ENCODE measurements at places on chromosomes 4 and X.

DNA sequence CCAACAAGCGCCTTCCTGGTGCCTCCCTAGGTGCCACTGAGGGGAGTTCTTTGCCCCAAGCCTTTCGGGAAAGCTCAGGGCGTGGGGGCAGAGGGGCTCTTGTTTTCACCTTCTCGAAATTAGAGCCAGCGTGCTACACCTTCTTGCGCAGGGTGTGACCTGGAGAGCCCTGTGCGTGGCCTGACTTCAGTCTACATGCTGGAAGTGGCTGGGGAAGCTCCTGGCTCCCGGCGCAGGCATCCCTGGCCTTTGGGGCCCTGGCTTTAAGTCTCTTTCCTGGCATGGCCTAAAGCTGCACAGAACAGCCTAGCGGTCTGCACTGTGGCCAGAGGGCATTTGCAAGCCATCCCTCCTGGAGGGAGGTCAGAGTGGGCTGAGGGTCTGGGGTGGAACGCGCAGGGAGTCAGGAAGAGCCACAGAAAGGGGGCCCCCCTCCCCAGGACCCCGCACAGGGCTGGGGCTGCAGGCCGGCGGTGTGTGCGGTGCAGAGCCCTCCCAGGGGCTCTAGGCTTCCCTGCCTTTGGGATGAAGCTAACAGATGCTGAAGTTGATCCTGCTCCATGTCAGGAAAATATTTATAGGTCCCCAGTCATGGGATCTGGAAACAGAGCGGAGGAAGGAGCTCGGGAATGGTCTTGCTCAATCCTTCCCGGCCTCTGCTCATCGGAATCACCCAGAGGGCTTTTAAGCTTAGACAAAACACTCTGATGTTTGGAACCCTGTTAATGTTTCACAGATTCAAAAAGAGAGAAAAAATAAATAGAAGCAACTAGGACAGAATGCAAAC lies 781 bp upstream of the SPON2 start:
- DNase-seq: no peak

DNA sequence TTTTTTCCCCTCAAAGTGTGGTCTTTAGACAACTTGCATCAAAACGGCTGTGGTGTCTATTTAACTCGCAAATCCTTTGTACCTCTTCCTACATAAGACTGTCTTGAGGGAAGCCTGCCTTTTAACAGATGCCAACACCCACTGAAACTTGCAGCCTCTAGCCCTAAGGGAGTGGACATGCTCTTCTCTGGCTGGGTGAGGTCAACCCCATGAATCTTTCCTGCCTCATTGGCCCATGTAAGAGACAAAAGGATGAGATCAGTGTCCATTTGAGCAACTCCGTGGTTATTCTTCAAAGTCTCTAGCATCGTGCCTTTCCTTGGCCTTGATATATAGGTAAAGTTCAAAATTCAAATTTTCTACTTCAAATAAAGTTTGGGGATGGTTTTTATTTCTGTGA lies 134.7 kb downstream of the SHROOM3 start:
- no peak for DNase-seq

GRCh38 chr4:4726051-4726450 lies 133.4 kb upstream of the MSX1 start:
- DNase-seq: no peak

DNA sequence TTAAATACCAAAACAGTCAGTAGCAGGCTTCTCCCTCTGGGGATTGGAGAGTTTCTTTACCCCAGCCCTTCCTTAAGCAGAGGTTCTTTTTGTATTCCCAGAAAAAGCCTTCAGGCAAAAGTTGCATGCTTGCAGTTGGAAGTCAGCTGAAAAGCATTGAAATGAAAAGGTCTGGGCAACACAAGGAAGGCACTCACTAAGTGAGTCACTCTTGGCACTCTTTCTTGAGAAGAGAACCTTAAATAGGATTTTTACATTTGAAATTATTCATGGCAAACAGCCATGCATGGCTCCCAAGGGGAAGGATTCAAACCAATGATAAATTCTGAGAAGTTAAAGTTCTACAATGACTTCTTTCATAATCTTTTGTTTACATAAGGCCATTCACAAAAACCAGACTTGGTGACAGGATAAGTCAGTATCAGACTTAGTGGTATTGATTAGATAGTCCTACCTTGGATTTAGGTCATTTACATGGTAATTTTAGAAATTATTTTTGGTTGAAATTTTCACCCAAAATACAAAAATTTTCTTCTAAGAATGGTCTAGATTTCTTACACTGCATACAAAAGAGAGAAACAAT lies 2068.9 kb downstream of the PCDH7 start:
- no peak for DNase-seq

GRCh38 chrX:108453841-108454240 lies 14.2 kb downstream of the COL4A5 start:
- DNase-seq: no peak

DNA sequence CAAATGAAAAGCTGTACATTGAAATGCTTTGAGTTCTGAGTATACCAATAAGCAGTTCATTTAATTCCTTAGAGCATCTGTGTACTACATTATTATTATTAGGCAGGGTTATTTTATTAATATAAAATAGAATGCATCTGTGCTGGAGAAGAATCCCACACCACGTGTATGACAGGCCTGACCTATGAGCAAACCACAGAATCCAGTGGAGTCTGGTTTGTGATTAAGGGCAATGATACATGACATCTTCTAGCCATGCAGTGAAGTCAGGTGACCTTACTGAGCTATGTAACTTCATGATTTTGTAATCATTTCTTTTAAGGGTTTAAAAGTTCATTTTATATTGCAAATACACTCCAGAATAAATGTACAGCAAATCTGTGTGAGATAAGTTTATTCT lies 1165.0 kb upstream of the TENM3 start:
- no peak for DNase-seq

DNA sequence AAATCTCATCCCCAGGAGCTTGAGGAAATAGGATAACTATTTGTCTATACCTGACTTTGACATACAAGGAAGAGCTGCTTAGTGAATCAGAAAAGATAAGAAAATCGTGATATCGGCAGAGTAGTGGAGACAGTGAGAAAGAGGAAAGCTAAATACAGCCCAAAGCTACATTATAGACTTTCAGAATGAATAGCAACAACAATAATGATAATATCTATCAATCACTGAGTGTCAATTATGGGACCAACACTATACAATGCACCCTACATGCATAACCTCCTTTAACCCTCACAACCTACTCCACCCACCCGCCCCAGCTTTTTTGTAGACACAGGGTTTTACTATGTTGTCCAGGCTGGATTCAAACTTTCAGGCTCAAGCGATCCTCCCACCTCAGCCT lies 205.1 kb downstream of the PPP3CA start:
- no peak for DNase-seq

- DNase-seq: no peak
Measured at GRCh38 chr4:73396993-73397972, 6.8 kb upstream of the ALB start.

DNA sequence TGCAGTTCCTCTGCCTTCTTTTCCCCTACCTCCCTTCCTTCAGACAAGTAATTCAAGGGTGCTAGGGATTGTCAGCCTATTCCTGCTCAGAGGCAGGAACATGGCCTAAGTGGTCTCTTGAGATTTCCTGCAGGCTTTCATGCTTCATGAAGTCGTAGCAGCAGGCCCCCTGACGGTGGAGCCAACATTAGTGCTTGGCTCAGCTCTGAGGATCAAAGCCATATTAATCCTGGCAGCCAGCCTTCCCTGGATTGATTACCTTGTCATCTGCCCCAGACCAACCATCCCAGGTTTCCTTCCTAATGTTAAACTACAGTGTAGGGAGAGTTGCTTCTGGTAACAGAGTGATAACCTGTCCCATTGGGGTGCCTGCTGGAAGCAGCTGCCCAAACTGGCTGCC lies 84.1 kb downstream of the SLC16A2 start:
- no peak for DNase-seq

DNA sequence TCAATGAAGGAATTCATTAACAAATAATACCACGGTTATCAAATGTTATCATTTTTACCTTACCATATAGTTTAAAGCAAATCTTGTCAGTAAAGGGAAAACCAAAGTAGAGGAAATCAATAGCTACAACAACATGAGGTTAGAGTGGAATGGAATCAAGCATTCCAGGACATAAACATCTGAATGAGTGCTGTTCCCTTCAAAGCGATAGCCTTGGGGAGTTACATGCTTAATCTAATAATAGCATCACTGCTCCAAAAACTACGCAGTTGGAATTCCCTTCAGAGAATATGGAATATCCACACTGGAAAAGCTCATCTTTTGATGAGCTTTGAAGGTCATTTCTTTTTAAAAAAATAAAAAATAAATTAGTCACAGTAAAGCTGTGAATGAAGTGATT lies 31.2 kb downstream of the PDE5A start:
- DNase-seq: no peak

DNA sequence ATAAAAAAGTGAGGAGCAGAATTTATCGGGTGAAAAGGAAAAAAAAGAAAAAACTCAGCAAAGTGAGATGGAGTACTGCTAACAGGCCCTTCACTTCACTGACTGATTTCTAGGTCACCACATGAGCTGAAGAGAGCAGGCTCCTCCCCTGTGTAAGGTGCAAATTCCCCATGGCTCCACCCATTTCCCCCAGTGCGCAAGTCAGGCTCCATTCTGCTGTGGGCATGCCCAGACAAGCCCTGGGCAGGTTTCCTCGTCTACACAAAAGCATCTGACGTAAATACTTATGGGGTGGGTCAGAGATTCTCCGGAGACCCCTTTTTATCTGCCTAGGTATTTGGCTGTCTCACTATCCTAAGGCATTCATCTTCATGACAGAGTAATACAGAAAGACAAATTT lies 157.9 kb downstream of the MAGEB5 start:
- no peak for DNase-seq

DNA sequence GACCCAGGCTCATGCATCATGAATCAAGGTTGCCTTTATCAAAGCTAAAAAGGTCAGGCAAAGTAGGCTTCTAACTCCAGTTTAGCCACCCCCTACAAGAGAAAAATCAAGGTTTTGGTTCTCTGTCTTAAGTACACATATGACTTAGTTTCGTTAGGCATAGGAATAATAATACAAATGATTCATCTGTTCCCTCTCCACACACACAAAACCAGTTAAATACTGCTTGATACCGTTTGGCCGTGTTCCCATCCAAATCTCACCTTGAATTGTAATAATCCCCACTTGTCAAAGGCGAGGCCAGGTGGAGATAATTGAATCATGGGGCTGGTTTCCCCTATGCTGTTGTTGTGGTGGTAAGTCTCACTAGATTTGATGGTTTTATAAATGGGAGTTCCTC lies 226.2 kb downstream of the HS6ST2 start:
- no peak for DNase-seq

DNA sequence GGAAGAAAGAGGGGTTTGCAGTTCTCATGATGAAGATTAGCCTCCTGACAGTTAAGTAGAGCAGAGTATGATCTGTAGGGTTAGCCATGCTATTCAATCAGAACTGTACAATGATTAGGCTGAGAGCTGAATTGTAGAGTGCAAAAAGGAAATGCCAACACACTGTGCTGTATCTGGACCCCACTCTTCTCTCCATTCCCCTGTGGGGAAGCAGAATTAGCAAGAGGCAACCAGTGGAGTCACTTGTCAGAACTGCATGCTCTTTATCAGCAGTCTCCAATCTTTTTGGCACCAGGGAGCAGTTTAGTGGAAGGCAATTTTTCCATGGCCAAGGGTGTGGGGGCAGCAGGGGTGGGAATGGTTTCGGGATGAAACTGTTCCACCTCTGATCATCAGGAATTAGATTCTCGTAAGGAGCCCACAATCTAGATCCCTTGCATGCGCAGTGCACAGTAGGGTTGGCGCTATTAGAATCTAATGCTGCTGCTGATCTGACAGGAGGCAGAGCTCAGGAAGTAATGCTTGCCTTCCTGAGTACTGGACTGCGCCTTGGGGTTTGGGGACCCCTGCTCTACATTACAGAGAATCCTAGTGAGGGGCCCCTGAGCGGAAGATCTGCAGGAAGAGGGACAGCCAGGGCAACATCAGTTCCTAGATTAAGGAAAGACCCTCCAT lies 19.4 kb downstream of the TBC1D9 start:
- DNase-seq: no peak

DNA sequence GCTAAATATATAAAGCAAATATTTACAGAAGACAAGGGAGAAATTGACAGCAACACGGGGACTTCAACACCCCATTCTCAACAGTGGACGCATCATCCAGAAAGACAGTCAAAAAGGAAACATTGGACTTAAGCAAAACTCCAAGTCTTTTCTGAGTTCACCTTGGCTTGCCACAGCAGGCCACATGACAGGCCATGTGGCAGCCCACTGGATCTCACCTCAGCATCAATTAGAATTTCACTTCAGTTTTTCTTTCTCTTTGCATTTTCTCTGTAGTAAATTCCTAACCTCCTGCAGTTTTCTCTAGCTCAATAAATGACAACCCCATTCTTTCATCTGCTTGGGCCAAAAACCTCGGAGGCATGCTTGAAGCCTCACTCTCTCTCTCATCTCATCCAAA lies 12.4 kb downstream of the SMIM9 start:
- no peak for DNase-seq

GRCh38 chr4:7526929-7527535 lies 92.3 kb upstream of the PSAPL1 start:
- DNase-seq: no peak

DNA sequence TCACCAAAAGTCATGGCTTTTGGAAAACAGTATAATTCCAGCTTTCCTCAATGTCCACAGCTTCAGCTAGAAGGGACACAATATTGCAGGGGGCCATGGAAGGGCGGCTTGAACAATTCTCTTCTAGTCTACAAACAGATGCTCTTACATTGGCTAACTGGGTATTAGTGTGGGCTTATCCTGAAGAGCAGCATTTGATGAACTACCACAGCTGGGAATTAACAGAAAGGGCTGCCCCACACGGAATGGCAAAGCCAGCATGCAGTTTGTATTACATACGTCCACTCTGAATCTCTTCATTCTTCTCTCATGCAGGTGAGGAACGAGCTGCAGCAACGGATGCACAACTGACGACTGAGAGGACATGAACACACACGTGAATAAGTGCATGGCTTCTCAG lies 13.0 kb upstream of the PDCL2 start:
- no peak for DNase-seq

DNA sequence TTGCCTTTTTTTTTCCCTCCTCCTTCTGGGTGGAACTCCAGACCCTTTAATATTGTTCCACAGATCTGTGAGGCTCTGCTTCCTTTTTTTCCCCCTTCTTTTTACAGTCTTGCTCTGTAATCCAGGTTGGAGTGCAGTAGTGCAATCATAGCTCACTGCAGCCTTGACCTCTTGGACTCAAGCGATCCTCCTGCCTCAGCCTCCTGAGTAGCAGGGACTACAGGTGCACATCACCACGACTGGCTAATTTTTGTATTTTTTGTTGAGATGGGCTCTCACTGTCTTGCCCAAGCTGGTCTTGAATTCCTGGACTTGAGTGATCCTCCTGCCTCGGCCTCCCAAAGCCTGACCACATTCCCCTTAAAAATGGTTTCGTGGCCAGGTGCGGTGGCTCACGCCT lies 26.8 kb downstream of the NSD2 start:
- DNase-seq: no peak
